ENCODE measurements at places on chromosomes 5 and 9.

GRCh38 chr5:174810796-174811195 is 86.4 kb downstream of the MSX2 start:
- no peak for DNase-seq

DNA sequence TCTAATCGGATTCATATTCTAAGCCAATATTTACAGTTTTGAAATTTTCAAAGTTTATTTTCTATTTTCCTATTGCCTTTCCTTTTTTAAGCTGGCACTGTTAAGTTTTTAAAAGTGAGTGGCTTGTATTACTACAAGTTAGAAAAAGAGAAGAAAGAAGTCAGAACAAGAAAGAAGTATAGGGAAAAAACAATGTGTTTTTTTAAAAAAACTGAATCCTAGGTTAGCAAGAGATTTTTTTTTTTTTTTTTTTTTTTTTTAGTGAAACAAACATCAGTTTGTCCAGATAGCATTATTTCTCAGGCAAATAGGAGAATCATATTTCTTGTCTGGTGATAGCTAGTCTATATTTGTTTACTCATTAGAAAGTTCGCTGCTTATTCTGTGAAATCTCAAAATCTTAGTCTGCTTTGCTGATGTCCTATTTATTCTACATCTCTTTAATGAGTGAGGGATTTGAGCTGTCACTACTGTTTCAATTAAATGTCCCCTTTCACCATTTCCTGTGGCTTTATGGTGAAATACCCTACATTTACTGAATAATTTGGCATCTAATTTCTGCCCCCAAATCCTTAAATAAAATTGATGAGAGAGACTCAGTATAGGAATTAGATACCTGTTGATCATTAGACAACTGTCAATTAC is 19.1 kb upstream of the LMNB1 start:
- no peak for DNase-seq

DNA sequence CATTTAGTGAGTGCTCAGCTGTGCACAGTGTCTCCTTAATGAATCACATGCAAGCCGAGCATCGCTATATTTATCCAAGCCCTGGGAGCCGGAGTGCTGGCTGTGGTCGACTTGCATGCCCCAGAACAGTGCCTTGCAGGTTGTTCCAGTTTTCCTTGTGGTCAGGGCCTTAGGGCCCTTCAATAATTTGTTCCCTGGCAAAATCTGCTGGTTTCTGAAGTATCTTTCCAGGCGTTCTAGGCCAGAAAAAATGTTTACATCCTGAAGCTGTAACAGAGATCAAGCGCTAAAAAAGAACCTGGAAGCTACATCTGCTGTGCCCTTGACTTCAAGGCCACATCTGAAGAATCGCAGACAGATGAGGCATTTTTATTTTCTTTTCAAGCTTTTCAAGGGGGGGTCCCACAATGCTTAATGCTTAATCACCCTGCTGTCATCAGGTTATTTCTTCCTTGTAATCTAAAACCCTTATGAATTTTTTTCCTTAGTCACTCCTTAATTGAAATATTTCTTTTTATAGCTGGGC is 105.8 kb downstream of the DOCK2 start:
- DNase-seq = no peak

GRCh38 chr9:33867747-33868439 is 50.9 kb downstream of the UBE2R2 start:
- no peak for DNase-seq

DNA sequence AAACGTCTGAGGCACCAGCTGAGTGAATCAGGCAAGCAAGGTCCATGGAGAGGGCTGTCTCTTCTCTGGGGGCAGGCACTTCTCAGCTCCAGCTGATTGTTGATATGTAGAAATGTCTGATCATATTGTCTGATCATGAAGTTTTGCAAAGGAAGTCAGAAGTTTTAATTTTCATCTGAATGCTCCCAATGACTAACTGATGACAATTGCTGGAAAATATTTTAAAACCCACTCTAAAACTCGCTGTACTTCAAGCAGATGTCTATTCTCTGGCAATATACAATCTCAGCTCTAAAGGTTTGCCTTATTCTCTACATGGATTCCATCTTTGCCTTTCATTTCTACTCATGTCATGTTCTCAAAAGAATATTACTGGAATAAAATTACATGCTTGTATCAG is 12.7 kb downstream of the PLK2 start:
- no peak for DNase-seq
